ENCODE measurements at places on chromosomes 7 and 10.

GRCh38 chr7:11702938-11703337 lies 129.1 kb downstream of the THSD7A start:
- no peak for DNase-seq

- DNase-seq: peak; percentile 67
Observed at GRCh38 chr7:141702047-141702567, at the start of gene DENND11. Gene DENND11, minus strand, starts transcription at chr7:141702166. Its CDS starts 13 bp downstream, at chr7:141702153.

DNA sequence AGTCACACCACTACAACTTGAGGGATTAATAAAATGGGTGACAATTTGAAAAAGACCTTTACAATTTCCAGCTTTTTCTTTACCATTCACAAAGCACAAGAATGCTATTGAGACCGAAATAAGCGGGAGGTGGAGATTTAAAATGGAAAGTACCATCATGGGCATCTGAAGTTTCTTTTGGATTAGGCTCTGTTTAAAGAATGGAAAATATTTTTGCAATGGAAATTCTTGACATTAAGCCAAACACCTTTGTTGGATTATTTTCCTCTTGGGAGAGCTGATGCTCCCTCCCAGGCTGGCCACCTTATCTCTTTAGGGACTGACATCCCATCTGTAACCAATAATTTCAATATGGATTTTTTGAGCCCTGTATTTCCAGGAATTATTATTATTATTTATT lies 62.5 kb downstream of the BPGM start:
- no peak for DNase-seq

DNA sequence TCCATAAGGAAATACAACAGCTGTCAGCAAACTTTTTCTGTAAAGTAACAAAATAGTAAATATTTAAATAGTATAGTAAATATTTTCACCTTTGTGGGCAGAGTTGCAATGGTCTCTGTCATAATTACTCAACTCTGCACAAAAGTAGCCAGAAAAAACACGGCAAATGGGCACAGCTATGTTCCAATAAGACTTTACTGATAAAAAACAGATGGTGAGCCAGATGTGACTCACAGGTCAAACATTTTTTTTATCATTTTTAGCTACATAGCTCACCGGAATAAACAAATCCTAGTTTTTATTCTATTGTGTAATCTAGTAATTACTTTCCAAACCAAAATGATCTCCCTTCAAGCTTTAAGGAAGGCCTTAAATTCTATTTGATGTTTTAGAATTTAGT lies 55.3 kb downstream of the NCAPG2 start:
- DNase-seq: no peak

GRCh38 chr7:38681882-38682281 lies 50.7 kb upstream of the AMPH start:
- DNase-seq: no peak

GRCh38 chr7:38186593-38187314 lies 8.7 kb downstream of the STARD3NL start:
- DNase-seq: no peak

- DNase-seq: no peak
Observed at GRCh38 chr7:158706273-158706704, 1.7 kb upstream of the NCAPG2 start.

Measured in CD8-positive, alpha-beta memory T cell (primary cell).